NCI-H1105 (cell line): ENCODE measurements at places on chromosomes 7 and 10.

DNA sequence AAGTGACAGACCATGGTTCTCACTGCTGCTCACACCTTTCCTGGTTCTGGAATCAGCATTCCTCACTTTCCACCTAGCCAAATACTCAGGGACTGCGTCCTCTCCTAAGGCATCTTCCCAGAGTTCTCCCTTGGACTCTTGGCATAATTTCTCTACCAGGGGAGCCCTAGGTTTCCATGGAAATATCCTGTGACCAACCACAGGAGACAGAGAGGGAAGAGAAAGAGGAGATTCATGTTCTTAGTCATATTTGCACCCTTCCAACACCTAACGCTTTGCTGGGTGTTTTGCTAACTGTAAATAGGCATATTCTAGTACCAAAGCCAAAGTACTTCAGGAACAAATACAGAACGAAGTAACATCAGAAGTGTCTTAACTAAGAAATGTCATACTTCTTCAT, 28.6 kb downstream of the DENND11 start:
- no peak for DNase-seq

DNA sequence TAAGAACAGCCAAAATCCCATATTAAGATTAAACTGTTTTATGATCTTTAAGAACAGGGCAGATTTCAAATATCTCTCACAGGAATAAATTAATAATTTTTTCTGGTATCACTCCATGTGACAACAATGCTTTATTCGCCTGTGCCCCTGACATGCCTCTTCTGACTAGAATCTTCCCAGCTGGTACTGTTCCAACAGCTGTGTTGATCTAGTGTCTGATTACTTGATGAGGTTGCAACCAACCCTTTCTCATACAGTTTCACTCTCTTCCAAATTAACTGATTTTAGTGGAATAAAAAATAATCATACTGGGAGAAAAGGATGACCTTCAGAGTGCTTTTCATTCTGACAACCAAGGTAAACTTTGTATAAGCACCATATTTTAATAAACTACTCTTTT, 151.9 kb downstream of the CHRM2 start:
- peak; percentile 17 for DNase-seq

DNA sequence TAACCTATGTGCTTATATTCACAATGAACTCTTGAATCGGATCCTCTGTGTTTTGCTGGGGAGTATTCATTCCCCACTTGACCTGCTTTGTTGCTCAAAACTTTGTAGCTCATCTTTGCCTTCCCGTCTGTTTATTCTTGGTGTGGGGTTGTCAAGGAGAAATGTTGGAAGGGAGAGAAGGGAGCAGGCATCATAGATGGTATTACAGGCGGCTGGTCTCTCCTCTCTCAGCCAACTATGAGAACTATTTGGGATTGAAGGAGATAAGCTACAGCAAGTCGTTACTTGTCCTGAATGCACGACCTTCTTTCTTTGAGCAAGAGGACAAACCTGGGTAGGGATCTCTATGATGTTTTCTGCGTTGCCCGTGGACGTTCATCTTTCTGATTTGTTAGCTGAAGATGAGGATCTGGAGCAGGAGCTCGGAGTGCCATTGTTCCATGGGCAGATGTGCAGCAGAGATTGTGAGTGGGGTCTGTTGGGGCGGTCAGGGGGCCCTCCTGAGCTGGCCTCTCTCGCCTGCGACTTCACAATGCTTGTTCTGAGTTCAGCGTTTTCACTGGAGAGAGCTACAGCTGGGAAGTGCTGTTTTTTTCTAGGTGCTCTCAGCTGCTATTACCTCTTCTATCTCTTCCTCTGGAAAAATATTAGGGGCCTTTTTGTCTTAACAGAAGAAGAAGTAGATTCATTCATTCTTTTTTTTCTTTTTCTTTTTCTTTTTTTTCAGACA, 126.9 kb upstream of the KLF6 start:
- DNase-seq, result no peak

DNA sequence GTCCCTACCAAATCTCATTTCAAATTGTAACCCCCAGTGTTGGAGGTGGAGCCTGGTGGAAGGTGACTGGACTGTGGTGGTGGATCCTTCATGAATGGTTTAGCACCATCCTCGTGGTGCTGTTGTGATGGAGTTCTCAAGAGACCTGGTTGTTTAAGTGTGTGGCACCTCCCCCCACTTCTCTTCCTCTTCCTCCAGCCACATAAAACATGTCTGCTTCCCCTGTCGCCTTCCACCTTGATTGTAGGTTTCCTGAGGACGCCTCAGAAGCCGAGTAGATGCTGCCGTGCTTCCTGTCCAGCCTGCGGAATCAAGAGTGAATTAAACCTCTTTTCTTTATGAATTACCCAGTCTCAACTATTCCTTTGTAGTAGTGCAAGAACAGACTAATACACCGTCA, 21.0 kb downstream of the GRB10 start:
- DNase-seq, result no peak

DNA sequence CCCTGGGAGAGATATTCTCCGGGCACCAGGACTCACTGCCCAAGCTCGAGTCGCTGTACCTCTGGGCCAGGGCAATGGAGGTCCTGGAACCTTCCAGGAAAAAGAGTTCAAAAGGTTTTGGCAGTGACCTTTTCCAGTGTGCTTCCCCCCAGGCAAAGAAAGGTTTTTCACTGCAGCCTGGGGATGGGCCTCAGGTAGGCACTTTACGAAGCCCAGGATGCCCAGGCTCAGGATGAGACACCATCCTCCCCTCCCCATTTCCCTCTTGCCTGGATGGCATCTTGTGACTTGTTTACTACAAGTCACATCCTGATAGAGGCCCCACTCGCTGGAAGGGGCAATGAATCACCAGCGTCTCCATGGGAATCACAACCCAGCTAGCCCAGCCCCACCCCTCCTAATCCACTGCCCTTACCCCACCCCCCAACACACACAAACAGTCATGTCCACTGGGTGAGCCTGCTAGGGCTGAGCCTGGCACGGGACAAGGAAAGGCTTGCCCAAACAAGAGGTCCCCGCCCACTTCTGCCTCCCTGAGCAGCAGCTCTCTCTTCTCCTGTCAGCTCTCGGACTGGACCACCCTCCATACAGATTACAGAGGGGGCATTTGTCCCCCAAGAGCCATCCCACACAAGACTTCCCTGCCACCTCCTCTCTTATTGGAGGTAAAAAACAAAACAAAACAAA, 93.8 kb upstream of the SMNDC1 start:
- DNase-seq, result no peak

- no peak for DNase-seq
Measured at GRCh38 chr10:966466-967235, 21.6 kb upstream of the GTPBP4 start.
